ENCODE measurements at places on chromosomes 4 and X.

DNA sequence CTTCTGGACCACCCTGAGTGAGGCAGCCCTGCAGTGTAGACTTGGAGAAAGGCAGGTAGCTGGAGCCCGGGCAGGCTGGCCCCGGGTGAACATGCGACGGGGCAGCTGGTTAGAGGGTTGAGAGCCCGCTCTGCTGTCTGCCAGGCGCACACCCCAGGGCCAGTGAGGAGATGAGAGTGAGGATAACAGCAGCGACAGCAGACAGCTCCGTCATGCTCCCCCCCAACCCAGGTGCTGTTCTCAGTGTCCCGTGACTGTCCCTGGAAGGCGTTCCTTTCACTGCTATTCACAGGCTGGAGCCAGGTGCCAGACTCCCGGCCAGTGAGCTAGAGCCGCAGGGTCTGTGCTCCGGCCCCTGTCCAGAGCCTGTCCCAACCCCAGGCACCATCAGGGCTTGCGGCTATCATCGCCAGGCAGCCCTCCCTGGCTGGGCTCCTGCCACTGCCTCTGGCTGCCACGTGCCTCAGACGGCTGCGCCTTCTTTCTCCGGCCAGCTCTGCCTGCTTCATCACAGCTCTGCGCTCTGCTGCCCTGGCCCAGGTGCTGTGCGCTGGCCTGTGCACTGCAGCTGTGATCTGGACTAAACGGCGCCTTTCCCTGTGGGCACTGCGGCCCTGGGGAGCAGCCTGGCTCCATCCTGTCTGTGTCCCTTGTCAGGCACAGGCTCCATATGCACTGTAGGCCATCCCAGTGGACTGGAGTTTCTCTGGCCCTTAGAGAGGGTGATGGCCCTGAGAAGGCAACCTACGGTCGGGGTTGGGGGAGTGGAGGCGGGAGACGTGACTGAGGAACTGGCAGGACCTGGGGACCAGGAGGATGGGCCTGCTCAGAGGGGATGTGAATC is 19.8 kb downstream of the NSG1 start:
- no peak for DNase-seq

GRCh38 chr4:185039508-185040273 is 21.4 kb downstream of the HELT start:
- DNase-seq, result peak; percentile 49

DNA sequence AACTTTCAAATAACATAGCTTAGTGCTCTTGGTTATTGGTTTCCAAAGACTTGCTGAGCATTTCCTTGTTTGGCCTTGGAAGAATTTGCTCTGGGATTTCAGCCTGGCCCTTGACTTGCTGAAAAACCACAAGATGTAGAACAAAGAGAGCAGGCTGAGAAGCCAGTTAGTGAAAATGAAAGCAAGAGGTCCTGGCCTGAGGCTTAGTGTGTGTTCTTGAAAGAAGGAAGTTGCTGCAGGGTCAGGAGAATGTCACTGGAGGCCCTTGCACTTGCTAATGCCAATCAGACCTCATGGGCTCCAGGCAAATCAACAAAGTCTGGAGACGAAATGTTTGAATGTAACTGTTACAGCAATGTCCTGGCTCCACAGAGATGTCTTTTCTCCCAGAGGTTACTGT is 79.4 kb downstream of the SYNPO2 start:
- peak; percentile 5 for DNase-seq

DNA sequence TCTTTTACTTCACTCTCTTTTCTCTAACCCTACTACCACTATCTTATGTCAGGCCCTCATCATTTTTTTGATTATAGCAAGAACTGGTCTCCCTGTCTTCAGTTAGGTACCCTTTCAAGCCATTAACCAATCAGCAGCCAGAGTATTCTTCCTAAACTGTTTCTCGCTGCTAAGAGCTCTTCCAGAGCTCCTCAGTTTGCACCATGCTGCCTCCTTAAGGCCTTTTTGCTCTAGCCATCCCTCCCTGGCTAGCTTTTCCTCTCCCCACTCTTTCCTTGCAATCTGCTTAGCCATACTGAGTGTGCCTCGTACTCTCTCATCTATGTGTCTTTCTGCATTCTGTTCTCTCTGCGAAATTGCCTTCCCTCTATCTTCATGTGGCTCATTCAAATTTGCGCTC is 32.9 kb downstream of the KIF4A start:
- DNase-seq, result no peak

DNA sequence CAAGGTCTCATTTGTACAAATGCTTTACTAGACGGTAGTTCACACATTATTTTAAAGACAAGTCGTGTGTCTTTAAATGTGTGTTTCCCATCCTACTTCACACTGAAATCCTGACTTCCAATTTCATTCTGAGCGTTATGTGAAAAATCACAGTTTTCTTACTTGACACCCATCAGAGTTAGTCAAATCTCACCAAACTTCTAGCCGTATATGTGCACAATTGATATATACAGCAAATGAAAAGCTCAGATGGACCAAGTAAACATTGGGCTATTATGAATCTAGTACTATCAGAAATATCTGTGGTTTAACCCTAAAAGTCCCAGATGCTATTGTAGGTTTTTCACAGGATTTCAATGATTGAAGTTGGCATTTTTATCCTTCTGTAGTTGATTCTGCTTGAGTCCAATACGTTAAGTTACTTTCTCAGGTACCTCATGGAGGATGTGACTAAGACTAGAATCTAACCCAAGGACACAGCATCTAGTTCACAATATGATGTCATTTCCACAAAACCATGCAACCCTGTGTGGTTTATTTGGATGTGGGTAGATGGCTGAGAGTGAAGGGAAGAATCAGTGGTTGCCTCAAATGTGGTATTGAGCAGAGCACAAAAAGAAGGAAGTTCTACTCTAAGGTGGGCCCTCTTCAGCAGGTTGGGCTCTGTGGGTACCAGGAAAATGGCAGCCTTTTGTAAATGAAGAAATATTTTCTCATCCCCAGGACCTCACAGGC is 22.1 kb upstream of the TRIM60 start:
- no peak for DNase-seq

DNA sequence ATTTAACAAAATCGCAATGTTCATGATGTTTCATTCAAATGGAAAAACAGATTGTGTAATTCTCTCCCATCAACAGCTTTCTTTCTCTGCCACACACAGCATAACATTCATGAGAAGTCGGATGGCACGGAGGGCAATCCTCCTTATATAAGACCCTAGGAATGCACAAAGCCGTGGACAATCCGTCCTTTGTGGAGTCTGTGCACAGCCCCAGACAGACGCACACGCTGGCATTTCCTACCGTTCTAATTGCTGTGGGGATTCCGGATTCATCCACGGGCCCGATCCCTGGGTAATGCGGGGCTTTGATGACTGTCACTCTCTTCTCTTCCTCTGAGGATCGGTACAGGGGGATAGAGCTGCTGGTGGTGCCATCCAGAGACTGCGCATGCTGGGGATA is 121.9 kb upstream of the PDLIM3 start:
- DNase-seq, result no peak

DNA sequence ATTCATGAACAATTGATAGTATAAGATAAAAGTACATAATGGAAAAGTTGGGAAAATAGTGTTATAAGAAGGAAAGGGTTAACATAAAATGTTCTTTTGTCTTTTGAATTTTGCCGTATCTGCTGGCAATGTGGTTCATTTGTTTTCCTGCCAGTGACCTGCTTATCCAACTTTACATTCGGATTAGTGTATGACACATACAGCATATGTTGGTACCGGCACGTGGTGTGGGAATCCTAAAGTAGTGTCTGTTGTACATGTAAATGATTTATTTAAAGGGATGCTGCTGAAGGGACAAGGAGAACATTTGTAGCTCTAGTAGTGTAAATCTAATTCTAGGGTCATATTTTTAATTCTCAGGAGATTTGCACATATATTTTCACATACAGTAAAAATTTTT is 11.5 kb downstream of the RAB9A start:
- DNase-seq, result no peak

DNA sequence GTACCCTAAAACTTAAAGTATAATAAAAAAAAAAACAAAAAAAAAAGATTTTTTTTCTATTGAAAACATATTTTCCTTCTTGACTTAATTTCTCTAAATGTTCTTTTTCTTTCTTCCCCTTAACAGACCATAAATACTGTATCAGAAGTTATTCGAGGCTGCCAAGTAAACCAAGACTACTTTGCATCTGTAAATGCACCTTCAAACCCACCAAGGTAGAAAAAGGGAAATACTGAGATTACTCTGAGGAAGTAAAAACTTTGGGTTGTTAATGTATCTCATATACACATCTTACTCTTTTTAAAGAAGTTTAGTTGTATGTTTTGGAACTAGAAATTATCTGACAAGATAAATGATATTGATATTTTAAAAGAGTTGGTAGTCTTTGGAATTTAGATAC is 65.6 kb downstream of the USO1 start:
- no peak for DNase-seq

GRCh38 chrX:79107891-79108718 is 36.4 kb upstream of the GPR174 start:
- no peak for DNase-seq

Measured in CD4-positive, alpha-beta T cell treated with Interleukin-4 for 1 hour (primary cell).